Dermis blood vessel endothelial cell (primary cell): ENCODE measurements at places on chromosomes 1 and 21. TPM values are rescaled to one million over a fixed set of nuclear protein-coding genes. Genes with fewer than 3 reads are reported as not detected.

CCDC30 gene
- 0.28 and 0.68 TPM in 2 replicates for total RNA-seq

AQP10 gene
- total RNA-seq = not detected in 2 replicates

CD1E gene
- not detected in 2 replicates for total RNA-seq

KIAA1614 gene
- total RNA-seq = 5.9 and 6.1 TPM in 2 replicates

KLHL20 gene
- 44.2 and 49.5 TPM in 2 replicates for total RNA-seq

RGS13 gene
- total RNA-seq = not detected in 2 replicates

TEKT2 gene
- total RNA-seq = 0.14 and 0.68 TPM in 2 replicates
